ENCODE measurements at places on chromosomes 12 and 14. TPM values are rescaled to one million over a fixed set of nuclear protein-coding genes. Genes with fewer than 3 reads are reported as not detected.

- no peak for DNase-seq
Observed at GRCh38 chr14:95725685-95726336, 11.9 kb upstream of the TCL1A start.

The FZD10 gene
- not detected for total RNA-seq

DNA sequence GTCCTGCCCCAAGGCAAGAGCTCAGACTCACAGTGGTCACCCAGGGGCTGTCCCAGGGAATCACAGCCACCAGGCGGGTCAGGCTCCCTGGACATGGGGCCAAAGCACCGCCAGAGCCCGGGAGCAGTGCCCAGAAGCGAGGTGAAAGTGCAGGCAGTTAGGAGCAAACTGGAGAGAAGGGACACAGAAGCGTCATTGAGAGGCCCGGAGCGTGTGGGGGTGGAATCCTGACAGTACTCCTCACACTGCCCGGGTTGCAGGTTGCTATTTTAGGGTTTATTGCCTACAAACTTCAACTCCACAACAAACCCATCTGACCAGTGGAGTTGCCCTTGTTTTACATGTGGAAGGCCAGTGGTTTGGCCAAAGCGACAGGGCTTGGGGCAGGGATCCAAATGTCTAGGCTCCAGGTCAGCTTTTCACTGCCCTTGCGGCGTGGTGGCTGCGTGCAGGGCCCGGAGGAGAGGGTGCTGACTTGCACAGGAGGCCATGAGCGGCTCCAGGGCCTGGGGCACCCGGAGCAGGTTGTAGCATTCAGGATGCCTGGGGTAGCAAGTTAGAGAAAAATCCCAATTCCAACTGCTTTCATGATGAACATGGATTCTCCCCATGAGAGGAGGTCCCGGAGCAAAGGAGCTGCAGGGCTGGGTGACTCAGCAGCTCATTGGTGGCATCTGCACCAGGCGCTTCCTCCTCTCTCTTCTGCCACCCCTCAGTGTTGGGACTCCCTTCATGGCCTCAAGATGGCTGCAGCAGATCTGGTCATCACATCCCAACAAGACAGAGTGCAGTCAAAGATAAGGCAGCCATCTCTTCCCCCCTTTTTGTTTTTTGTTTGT lies 112.3 kb upstream of the NCOR2 start:
- no peak for DNase-seq

The TESPA1 gene
- not detected for total RNA-seq

DNA sequence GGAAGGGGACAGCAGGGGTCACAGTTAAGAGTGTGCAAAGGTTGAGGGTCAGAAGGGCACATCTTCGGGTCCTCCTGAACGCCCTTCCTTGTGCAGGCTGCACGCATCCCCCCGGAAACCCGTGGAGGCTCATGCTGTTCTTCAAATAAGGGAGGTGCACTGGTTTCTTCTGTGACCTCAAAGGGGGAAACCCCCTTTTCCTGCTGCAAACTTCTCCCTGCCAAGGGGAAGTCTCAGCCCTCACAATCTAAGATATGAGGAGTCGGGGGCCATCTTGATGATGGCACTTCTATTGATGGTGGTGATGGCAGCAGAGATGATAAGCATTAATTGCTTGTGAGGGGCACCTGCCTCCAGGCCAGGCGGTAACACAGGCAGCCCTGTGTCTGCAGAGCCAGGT lies 40.0 kb downstream of the ISCA2 start:
- DNase-seq: no peak

The PRKCH gene
- total RNA-seq: not detected

- DNase-seq: no peak
Observed at GRCh38 chr12:92288561-92288960, 142.9 kb upstream of the BTG1 start.

DNA sequence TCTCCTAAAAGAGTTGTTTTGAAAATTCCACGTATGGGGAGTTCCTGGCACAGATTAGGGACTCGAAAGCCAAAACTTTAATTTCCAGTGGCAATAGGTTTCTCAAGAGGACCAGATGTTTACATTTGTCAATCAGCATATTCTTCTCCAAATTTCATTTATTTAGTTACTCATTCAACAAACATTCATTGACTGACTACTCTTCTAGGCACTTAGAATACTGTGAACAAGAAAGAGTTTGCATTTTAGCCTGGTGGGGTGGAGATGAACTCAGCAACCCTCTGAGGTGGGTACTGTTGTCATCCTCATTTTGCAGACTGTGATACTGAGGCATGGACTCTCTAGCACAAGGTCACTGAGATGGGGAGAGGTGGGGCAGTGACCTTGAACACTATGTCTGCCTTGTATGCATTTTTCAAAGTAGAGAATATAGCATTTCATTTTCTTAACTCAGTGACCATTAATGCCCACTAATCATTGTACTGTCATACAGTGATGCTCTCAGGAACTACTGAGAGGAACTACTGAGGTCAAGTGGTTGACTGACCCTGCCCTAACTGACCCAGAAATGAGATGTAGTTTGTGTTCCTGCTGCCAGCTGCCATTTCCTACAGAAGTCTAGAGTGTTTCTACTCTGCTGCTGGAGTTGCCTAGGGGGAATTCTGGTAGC lies 2.2 kb downstream of the L3HYPDH start:
- DNase-seq: no peak

GRCh38 chr12:44054281-44054680 lies 218.4 kb downstream of the TMEM117 start:
- no peak for DNase-seq

The EPYC gene
- total RNA-seq: not detected

DNA sequence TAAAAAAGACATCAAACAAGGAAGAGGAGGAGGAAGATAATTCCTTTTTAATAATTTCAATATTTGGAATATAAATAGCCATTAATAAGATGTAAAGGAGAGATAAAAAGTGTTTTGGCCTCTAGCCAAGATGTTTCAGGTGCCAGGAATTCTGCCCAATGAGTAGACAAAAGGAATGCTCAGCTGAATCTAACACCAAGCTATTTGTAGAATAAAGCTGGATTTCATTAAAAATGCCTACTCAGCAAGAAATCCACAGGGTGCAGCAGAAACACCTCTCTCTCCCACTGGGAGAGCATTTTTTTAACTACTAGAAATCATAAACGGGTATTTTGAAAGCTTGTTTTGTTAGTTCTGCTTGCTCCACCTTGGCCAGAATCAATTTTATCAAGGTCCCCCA lies 4.1 kb upstream of the STAB2 start:
- DNase-seq: no peak

GRCh38 chr12:124537525-124538193 lies 29.8 kb downstream of the NCOR2 start:
- peak; percentile 84 for DNase-seq

- no peak for DNase-seq
Observed at GRCh38 chr12:103677341-103677740, 90.3 kb downstream of the STAB2 start.

- no peak for DNase-seq
Observed at GRCh38 chr14:51582437-51582836, 69.3 kb upstream of the FRMD6 start.

DNA sequence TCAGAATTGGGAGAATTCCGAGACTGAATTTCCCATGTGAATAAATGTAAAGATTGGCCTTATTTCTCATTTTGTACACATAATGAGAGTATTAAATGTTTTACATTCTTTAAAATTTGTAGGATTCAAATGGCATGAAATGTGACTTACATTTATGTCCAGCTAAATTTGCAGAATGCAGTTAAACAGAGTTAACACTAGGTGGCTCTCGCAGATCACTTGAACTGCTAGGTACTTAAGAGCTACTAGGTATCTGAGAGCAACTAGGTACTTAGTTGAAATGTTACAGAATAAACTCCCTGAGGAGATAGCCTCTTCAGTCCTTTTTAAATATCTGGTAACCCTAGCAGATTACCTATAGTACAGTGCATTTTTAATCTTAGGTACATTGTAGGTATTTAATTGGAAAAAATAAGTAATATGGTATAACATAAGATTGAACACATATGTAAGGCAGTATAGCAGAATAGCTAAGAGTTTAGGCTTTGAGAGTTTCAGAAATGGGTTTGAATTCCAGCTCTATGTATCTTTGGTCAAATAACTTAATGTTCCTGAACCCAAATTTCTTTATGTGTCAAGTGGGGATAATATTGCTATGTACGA lies 73.8 kb downstream of the KIAA0586 start:
- DNase-seq: peak; percentile 81

DNA sequence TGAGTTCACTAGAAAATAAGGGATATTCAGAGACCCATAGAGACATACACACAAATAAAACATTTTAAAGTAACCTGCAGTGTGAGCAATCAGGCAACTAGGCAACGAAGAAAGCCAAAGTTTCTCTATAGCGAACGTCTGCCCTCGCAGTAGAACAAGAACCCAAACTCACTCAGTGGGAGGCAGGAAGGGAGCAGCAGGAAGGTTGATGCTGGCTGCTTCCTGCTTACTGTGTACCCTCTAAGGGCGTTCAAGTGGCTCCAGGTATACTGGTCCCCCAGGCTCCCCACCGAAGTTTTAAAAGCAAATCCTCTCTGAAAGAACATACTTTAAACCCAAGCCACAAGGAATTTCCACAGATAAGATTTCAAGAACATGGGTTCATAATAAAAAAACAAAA lies 249.3 kb downstream of the FOXN3 start:
- DNase-seq: no peak

GRCh38 chr12:107242189-107242588 lies 148.8 kb upstream of the CRY1 start:
- DNase-seq: no peak

The OR6S1 gene
- total RNA-seq: not detected

DNA sequence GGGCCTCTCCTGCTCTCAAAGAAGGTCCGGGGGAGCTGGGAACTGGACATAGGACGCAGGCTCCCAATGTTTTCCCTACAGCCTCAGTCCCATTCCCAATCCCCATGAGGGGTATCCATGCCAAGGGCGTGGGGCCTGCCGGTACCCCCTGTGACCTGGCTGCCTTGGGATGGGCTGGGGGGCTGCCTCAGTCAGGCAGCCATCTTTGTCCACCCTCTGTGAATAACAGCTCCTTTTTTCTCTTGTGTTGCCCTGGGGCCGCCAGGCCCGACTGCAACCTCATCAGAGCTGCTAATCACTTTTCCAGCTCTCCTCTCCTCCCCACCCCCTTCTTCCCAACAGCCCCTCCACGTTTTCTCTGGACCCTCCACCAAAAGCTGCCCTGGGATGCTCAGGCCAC lies 11.2 kb downstream of the FIGNL2 start:
- DNase-seq: no peak

The SPTB gene
- total RNA-seq: not detected

- no peak for DNase-seq
Observed at GRCh38 chr14:34003691-34004090, 52.8 kb upstream of the EGLN3 start.

- no peak for DNase-seq
Observed at GRCh38 chr12:128418944-128419343, 152.0 kb downstream of the TMEM132C start.

The WNT5B gene
- total RNA-seq: 8.0 TPM

The RNASE4 gene
- 2.2 TPM for total RNA-seq

GRCh38 chr12:22656831-22657230 lies 31.9 kb downstream of the ETNK1 start:
- no peak for DNase-seq

GRCh38 chr12:68667896-68668295 lies 18.9 kb upstream of the NUP107 start:
- no peak for DNase-seq

DNA sequence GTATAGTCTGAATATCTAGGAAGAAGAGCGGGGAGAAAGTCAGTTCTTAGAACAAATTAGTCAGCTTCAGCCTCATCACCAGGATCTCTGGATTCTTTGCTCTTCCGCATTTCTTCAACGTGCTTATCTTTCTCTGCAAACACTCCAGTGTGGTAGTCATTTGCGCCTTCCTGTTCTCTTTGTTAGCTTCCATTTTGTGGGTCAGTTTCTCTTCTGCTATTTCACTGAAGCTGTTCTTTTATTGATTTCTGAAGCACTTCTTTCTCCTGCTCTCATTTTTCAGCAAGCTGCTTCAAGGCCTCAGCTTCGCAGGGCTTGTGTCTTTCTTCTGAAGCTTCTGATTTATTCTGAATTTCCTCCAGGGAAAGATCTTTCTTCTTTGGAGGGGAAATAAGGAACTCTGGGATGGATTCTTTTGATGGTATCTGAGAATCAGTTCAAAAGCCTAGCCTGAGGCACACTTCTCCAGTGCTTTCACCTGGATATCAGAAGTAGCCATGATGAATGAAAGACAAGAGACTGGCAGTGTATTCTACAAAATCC lies 13.5 kb downstream of the AMN1 start:
- DNase-seq: no peak

GRCh38 chr12:90069711-90070110 lies 361.1 kb upstream of the ATP2B1 start:
- peak; percentile 95 for DNase-seq

The PLCZ1 gene
- not detected for total RNA-seq

The SMAGP gene
- total RNA-seq: 2.7 TPM

The CEBPE gene
- not detected for total RNA-seq

DNA sequence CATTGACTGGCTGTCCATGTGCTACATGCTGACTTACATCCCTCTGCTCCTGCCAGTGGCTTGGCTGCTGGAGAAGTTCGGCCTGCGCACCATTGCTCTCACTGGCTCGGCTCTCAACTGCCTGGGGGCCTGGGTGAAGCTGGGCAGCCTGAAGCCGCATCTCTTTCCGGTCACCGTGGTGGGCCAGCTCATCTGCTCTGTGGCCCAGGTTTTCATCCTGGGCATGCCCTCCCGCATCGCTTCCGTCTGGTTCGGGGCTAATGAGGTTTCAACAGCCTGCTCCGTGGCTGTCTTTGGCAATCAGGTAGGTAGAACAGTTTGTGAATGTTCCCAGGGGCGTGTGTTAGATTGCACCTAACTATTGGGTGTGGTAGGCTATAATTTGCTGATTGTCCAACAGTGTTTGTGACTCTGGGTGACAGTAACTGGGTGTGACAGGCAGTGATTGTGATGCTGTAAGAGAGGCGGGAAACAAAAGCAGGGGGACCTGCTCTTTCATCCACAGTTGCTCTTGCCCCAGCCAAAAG lies 981 bp downstream of the FLVCR2 start:
- DNase-seq: peak; percentile 1

DNA sequence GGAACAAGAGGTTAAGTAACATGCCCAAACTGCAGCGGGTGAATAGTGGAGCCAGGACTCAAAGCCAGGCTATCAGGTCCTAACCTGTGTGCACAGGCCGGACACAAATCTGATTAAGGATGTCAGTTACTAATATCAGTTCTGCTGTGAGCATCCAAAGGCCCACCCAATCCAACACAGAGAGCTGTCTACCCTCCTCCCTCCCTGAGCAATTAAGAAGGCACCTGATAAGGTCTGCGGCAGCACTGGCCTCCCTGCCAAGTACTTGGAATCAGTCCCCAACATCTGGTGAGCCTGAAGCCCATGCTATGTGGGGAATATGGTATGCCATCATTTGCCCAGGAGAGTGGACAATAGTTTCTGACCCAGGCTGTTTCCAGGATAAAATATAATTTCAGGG lies 3.9 kb downstream of the HEBP1 start:
- DNase-seq: no peak
